ENCODE measurements at places on chromosomes 16 and 17. TPM values are rescaled to one million over a fixed set of nuclear protein-coding genes. Genes with fewer than 3 reads are reported as not detected.

- H3K27ac ChIP-seq: no peak overlapping the region
- no peaks in the 10 kb centered on the region for H3K36me3 ChIP-seq
- no peaks in the 10 kb centered on the region for H3K27me3 ChIP-seq
- H3K4me3 ChIP-seq: no peak overlapping the region
Observed at GRCh38 chr17:57337390-57337789, 81.1 kb downstream of the MSI2 start.

GRCh38 chr17:22443061-22443460 lies 750.7 kb downstream of the KCNJ18 start:
- H3K27ac ChIP-seq: no peak overlapping the region
- no peaks in the 10 kb centered on the region for H3K36me3 ChIP-seq
- H3K4me1 ChIP-seq: no peaks in the 10 kb centered on the region
- H3K4me3 ChIP-seq: no peak overlapping the region
- DNase-seq: no peak

DNA sequence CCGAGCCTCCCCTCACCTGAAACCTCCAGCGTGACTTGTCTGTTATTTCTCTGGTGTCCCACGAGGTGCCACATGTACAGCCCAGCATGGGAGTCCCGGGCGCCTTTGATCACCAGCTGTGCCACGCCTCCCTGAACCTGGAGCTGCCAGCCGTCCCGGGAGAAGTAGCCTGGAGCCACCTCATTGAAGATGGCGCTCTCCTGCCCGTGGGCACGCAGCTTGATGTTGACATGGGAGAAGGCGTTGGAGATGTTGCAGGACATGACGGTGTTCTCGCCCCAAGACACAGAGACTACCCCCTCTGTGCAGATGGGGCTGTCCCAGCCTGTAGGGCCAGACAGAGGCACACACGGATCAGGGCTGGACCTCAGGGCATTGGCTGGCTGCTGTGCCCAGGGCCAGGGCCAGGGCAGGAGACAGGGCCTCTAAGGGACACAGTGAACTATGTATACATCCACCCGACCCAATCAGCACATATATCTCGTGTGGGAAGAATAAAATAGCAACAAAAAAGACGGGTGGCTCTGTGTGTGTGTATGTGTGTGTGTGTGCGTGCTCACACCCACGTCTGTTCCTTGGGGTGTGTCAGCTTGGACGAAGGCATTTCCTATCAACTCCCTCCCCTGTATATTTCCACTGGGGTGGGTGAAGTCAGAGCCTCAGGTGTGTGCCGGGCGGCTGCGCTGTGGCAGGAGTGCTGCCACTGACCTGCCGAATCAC lies 7.3 kb upstream of the CD7 start:
- DNase-seq: no peak
- peaks cover 12% of the 10 kb centered on the region for H3K4me1 ChIP-seq
- H3K27ac ChIP-seq: no peak overlapping the region
- H3K4me3 ChIP-seq: no peak overlapping the region

GRCh38 chr16:81808933-81809480 lies 29.9 kb downstream of the PLCG2 start:
- peaks cover 22% of the 10 kb centered on the region for H3K4me1 ChIP-seq
- H3K27me3 ChIP-seq: no peaks in the 10 kb centered on the region
- H3K36me3 ChIP-seq: no peaks in the 10 kb centered on the region

Gene NDUFAF8
- 38.7 TPM for total RNA-seq

Data from heart left ventricle (tissue), 16 donors.